Activated CD4-positive, alpha-beta T cell treated with anti-CD3 and anti-CD28 coated beads for 24 hours (primary cell): ENCODE measurements at places on chromosomes 1 and 21.

DNA sequence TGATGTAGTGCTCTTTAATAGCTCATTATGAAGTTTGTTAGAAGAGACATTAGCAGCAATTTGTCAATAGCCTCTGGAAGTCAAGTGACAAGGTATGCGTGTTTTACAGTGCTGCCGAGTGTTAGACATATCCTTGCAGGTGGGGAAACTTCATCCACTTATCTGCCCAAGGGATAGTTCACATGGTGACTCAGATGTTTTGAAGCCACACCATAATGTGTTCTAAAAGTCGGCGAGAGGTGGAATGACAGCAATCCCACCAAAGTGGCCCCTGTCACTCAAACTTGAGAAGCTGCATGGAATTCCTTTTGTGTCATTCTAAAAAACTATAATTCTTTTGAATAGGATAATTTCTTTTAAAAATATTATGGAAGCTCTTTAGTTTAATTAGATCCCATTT is 98.1 kb downstream of the RUNX1 start:
- DNase-seq, result no peak

GRCh38 chr1:92653605-92654381 is 131.1 kb downstream of the EVI5 start:
- no peak for DNase-seq

DNA sequence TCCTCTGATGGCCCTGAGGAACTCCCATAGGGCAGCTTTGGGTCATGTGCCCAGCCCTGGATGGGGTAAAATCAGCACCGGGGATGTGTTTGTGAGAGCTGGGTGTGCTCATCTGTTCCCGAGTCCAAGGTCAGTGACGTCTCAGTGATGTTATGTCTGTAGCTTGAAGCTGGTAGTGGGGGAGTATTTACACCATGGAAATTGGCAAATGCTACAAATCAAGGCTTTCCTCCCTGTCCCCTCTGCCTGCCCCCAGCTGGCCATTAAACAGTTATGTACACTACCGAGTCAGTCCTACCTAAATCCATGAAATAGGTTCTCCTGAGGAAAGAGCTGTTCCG is 117.8 kb upstream of the SLC25A33 start:
- no peak for DNase-seq

- no peak for DNase-seq
These were observed 5.4 kb upstream of the SUMO3 start for GRCh38 chr21:44823179-44823660.

GRCh38 chr1:36475910-36476604 is 6.7 kb downstream of the CSF3R start:
- DNase-seq, result no peak

- no peak for DNase-seq
These were observed 2.1 kb upstream of the CIART start for GRCh38 chr1:150280138-150280707.

DNA sequence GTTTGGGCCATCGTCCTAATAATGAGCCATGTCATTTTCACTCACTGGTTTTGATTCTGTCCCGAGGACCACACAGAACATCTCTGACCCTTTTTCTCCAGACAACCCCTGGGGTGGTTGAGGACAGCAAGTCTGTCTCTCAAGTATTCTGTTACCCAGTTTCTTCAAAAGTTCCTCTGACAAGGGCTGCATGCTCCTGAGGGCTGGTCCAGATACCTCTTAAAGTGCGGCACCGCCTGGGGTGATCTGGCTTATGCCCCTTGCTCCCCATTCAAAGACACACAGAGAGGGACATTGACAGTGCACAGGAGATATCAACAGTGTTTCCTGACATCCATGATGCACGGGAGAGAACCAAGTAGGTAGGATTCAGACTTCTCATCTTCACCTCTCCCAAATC is 132.9 kb upstream of the EDN2 start:
- no peak for DNase-seq
